Psoas muscle (tissue), 8 donors: ENCODE measurements at places on chromosomes 11 and 22. TPM values are rescaled to one million over a fixed set of nuclear protein-coding genes. Genes with fewer than 3 reads are reported as not detected.
A peak's percentile ranks its signal among the peaks of the same experiment; 100 is the strongest.

TMPRSS4 gene
- total RNA-seq: not detected

DNA sequence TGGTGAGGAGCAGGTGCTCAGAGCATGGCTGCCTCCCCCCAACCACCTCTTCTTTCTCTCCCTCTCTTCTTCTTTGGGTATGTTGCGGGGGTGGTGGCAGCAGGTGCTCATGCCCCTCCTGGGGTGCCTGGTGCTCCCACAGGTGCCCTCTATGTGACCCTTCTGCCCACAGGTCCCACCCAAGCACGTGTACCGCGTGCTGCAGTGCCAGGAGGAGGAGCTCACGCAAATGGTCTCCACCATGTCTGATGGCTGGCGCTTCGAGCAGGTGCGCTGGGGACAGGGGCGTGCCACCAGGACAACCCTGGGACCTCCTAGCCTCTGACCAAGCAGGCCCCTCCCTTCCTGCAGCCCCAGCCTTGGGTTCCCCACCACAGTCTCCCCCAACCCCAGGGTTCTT, 5.7 kb downstream of the KCTD17 start:
- no peak for DNase-seq

DNA sequence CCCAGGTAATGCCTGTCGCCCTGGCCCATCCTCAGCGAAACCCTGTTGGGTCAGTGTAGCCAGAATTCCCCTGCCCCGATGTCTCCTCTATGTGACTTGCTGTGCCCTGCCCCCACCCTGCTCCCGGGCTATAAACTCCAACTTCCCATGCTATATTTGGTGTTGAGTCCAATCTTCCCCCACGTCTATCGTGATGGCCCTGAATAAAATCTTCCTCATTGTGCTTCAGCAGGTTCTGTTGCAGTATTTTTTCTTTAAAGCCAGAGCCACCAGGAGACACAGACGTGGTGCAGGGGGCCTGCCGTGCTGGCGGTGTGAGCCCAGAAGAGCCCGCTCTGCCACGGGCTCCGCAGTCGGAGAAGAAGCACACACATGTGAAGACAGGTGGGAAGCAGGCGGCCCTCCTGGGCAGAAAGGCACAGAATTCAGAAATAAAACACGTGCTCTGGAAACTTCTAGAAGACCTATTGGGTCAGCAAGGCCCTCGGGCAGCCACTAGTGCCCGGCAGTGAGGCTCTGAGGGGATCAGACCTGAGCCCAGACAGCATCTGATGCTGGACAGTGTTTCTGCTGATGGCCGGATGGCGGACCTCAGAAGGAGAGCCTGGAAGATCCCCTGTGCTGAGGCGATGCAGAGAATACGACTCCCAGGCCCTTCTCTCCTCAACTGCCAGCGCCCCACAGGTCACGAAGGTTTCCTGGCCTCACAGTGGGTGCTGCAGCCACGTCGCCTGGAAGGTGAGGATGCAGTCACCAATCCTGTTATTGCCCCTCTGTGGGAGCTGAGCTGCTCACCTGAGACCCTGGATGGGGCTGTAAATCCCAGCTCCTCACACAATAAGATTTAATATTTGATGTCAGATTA, 501.9 kb downstream of the BRD1 start:
- DNase-seq: peak; percentile 14

KCNJ1 gene
- not detected for total RNA-seq

GRCh38 chr11:9078113-9079086, 13.0 kb downstream of the SCUBE2 start:
- no peak for DNase-seq

GRCh38 chr11:133965031-133965601, 8.3 kb upstream of the IGSF9B start:
- no peak for DNase-seq

NLRP14 gene
- 0.06 TPM for total RNA-seq

CLDN5 gene
- total RNA-seq: 28.6 TPM

- DNase-seq: no peak
Measured at GRCh38 chr11:64124147-64124546, 41.8 kb downstream of the MACROD1 start.

DNA sequence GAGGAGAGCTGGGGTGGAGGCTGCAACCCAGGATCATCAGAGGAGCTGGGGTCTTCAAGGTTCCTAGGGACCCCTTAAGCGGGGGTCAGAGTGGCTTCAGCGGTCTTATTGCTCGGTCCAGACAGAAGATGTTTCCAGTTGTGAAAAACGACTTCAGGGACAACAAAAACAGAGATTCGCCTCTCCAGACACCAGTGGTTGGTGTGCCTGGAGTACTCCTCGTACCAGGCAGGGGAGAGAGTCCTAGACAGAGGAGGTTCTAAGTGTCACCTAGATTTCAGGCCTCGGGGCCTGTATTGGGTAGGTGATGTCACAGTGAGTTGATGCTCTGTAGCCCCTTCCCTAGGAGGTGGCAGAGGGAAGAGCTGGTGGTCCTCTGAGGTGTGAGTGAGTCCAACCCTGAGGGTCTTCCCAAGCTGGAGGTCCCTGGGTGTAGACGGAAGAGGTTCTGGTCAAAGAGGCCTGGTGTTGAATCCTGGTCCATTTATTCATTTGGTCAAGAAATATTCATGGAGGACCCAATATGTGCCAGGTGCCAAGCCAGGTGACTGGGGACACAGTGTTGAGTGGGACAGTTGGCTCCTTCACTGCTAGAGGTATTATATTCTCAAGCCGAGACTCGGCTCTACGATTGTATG, 4.4 kb upstream of the IGLL5 start:
- DNase-seq: no peak

GRCh38 chr11:20008190-20008870, 151.9 kb downstream of the DBX1 start:
- DNase-seq: no peak

DNA sequence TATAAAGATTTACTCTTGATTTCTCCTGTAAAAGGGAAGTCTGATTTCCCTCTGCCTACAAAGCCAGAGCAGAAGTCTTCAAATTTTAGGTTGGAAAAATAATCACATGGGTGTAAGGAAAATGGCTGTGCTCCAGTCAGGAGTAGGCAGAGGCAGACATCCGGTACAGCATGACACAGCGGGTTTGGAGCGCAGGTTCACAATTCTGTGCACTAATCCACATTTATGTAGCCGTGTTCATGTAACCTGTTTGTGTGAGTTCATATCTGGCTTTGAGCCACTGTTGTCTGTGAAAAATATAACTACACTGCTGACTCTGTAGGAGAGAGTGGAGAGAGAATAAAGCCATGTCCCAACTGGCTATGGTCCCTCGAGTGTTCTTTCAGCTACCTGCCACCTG, 248.0 kb downstream of the CASP12 start:
- no peak for DNase-seq

MRPL23 gene
- total RNA-seq: 49.8 TPM

CEND1 gene
- not detected for total RNA-seq

MYBPC3 gene
- 0.44 TPM for total RNA-seq

CREBZF gene
- 32.3 TPM for total RNA-seq

GRCh38 chr11:121767433-121767832, 314.7 kb upstream of the SORL1-AS1 start:
- no peak for DNase-seq

DNA sequence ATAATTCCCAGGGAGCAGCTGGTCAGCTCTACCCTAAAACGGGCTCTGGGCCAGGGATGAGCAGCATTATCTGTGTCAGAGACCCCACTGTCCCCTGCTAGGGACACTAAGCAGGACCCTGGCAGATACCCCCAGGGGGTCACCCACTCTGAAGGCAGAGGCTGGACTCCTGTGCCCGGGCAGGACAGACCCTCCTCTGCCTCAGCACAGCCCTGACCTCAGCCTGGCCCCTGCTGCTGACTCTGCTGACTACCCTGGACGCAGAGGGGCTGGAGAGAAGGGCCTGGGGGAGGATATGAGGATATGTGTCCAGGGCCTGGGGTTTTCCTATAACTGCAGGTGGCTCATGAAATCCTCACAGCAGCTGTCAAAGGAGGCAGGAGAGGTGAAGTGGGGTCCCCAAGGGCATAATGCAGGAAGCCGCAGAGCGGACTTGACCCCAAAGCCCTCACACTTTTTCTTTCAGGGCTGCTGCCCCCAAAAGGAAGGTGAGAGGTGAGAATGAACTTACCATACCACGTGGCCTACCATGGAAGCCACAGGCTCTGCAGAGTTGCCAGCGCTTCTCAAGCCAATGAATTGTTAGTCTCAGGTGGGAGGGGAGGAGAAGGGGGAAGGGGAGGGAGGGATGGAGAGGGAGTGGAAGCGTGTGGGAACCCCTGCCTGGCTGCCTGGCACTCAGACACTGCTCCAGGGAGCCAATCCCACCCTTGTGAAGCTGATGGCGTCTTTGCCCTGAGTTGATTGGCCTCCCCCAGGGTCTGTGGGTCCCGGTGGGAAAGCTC, 76.7 kb upstream of the WNT11 start:
- DNase-seq: no peak

RIMBP3C gene
- total RNA-seq: not detected

- DNase-seq: no peak
Measured at GRCh38 chr11:44883277-44883676, 67.4 kb downstream of the TP53I11 start.

OR2AG2 gene
- total RNA-seq: not detected

DNA sequence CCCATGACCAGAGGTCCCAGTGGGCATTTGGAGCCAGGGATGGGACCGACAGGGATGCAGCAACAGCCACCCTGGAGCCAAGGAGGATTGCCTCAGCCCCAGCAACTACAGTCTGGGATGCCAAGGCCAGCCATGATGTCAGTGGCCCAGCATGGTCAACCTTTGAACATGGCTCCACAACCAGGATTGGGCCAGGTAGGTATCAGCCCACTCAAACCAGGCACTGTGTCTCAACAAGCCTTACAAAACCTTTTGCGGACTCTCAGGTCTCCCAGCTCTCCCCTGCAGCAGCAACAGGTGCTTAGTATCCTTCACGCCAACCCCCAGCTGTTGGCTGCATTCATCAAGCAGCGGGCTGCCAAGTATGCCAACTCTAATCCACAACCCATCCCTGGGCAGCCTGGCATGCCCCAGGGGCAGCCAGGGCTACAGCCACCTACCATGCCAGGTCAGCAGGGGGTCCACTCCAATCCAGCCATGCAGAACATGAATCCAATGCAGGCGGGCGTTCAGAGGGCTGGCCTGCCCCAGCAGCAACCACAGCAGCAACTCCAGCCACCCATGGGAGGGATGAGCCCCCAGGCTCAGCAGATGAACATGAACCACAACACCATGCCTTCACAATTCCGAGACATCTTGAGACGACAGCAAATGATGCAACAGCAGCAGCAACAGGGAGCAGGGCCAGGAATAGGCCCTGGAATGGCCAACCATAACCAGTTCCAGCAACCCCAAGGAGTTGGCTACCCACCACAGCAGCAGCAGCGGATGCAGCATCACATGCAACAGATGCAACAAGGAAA, 27.3 kb upstream of the L3MBTL2 start:
- peak; percentile 59 for DNase-seq

DNA sequence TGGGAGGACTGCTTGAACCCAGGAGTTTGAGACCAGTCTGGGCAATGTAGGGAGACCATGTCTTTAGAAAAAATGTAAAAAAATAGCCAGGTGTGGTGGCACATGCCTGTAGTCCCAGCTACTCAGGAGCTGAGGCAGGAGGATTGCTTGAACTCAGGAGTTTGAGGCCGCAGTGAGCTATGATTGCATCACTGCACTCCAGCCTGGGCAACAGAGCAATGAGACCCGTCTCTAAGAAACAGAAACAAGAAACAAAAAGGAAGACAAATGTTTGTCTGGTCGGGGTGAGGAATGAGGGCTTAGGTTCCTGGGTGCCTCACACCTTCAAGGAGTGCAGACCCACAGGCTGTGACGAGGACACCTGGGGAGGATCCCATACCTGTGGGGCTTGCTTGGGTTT, 191.9 kb downstream of the CEP164 start:
- no peak for DNase-seq

MISFA gene
- total RNA-seq: 3.1 TPM

CAPN5 gene
- total RNA-seq: 1.3 TPM

PMM1 gene
- 7.3 TPM for total RNA-seq

DNA sequence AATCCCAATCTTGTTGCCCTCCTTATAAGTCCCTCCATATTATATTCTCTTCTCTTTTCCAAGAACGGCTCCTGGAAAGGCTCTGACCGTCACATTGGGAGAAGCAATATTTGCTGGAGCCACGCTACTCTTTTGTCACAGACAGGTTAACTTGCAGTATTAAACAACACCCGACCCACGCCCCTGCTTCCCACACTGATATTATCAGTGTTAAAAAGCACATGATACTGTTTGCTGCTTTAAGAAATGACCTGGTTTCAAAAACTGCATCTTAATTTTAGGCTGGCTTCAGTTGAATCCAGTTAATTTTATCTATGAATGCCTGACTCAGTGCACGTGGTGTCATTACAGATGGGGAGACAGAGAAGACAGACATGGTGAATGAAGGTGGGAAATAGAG, 3.1 kb downstream of the FLI1 start:
- DNase-seq: no peak

DNA sequence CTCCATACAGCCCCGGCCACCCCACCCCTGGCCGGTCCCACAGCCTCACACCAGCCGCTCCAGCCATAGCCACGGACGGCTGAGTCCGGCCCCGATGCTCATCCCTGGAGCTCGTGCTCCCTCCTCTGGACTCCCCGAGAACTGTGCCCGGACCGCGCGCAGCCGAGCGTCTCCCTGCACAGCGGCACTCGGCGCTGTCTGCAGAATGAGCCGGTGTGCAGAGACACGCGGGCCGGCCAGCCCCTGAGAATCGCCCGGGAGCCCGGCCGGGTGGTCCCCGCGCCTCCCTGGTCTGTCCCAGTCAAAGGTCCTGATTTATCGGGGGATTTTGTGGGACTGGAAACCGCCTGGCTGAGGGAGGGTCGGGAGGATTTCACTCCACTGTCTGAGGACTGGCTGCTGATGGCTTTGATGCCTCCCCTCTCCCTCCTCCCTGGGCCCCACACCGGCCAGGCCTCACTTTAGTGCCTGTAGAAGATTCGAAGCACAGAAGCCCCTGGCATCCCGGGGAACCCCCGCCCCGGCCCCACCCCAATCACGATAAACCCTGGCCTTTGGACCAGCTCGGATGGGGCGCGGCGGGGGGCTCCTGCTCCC, 102.7 kb downstream of the BRD1 start:
- DNase-seq: peak; percentile 67

DNA sequence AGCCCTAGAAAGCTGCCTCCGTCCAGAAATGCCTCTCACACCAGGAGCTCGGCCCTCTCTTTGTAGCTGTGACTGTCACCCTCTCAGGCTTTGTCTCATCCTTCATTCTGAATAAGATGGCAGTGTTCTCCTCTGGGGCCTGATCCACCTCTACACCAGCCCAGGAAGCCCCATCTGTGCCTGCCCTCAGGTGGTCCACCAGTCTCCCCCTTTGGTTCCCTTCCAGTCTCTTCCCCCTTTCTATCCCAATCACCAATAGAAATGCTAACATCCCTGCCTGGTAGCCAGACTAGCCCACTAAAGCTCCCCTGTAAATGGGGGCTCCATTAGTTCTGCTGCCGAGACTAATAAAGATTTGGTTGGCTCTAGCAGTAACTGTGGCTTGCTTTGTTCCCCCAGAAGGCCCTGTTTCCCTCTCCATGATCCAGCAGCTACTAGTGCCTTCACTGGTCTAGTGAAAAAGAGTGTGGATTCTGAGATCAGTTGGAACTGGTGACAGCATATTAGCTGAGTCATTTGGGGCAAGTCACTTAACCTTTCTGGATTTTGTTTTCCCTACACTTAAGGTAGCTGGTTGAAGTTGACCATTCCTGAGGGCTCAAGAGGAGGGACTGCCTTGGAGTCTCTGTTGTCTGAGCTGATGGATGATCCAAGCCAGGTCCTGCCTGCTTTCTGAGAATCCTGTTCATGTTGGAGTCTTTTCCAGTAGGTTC, 16.2 kb downstream of the PLEKHB1 start:
- DNase-seq: no peak

MMP1 gene
- not detected for total RNA-seq
